ENCODE measurements at places on chromosomes 7 and 10.
A peak's percentile ranks its signal among the peaks of the same experiment; 100 is the strongest.

- peak; percentile 18 for DNase-seq
Observed at GRCh38 chr10:131453721-131454634, 142.5 kb upstream of the TCERG1L start.

DNA sequence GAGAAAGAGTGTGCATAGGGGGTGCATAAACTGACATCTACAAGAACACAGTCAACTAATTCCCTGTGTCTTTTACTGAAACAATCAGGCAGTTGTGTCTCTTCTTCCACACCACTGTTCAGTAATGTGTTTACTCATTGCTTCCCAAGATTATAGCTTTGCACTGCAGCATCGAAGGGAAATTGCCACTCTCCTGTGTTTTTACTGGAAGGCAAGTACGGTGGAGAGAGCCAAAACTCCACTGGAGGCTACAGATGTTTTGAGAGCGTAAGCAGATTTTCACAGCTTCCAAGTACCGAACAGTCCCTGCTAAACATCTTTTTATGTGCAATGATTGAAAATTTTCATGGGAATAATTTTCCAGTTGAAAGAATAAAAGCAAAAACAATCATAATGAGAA, 510.5 kb upstream of the AKR1E2 start:
- no peak for DNase-seq

- DNase-seq = no peak
Observed at GRCh38 chr10:23540401-23541030, 101.6 kb downstream of the OTUD1 start.

- no peak for DNase-seq
Observed at GRCh38 chr10:32253276-32253675, 93.7 kb downstream of the EPC1 start.

GRCh38 chr10:129655679-129656031, 188.6 kb downstream of the MGMT start:
- DNase-seq = no peak

GRCh38 chr10:12902851-12903358, 98.6 kb downstream of the CCDC3 start:
- no peak for DNase-seq

DNA sequence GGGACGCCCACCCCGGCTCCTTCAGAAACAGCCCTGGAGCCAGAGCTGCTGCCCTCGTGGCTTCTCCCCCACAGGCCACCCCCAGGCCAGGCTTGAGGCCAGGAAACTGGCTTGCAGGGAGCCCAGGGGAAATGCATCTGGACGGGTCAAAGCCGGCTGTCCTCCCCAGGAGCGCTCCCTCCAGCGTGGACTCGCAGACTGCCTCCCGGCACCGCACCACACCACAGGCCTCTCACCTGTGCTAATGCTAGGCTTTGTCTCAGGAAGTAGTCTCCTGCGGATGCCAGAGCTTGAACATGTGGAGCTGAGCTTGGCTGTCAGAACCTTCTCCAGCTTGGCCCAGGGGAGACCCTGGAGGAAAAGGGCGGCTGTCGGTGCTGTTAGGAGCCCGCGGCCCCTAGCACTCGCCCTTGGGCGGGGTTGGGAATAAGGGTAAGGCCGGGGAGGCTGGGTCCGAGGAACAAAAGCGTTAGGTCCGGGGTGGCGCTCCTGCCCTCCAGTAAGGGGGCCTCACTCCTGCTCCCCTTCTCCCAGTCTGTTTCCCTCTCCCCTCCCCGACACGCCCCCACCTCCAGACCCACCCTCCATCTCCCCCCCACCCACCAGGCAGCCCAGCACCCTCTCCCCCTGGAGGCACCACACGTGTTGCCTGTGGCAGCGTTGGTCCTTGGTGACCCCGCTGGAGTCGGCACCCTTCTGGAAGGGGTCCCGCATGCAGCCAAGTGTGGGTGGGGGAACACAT, 21.6 kb upstream of the DRGX start:
- DNase-seq = no peak

GRCh38 chr10:44198096-44198779, 186.7 kb downstream of the CXCL12 start:
- no peak for DNase-seq

DNA sequence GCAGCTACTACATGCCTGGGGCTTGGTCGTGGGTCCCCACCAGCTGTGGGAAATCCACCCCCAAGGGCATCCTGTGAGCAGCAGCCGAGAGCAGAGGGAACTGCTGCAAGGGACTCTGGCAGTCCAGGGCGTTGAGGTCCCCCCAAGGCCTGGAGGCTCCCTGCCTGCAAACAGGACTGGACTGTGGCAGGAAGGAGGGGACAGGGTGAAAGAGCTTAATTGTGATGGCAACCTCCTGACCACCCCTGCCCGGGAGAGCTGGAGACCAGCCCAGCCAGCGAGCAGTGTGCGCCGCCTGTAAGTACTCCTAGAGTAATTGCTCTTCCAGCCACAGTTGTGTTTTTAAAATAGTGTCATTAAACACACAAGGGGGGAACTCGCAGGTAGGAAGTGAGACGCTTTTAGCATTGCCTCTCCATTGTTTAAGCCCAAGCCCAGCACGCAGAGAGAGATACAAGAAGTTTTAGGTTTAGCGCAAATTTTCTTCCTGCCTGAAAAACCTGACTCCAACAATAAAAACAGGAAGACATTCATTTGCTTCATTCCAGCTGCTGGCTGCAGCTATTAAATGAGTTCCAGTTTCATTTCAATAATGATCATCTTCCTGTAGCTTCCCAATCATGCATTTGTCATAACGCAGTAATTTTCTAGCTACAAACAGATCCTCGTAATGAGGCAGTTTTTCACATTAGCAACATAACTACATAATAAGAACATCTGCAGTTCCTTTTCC, 111.1 kb downstream of the EBF3 start:
- no peak for DNase-seq

DNA sequence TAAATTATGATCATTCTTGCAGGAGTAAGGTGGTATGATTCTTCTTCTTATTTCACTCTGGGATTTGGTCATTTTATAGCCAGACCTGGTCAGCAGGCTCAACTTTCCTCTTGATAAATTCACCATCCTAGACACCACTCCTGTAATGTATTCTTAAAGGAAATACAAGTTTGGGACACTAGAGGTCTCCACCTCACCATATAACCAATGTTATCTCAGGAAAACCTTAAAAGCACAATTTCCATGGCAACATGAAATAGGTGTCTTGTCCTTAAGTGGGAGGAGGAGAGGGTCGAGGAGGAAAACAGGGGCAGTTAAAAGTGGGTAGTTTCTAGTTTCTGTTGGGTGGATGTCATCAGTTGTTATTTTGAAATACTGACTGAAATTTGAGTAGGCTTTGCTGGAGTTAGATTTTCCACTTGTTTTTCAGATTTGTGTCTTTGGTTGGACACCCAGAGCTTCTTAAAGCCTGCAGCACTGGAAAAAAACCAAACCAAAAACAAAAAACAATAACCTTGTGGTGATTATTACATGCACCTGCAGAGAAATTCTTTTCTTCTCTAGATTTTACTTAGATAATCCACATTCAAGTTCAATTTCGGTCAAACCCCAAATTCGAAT, 163.1 kb downstream of the PRKCQ start:
- no peak for DNase-seq

- no peak for DNase-seq
Observed at GRCh38 chr7:42240416-42240815, 3.4 kb upstream of the GLI3 start.

All from effector memory CD4-positive, alpha-beta T cell (primary cell).